ENCODE measurements at places on chromosomes 2 and 18.

GRCh38 chr2:9549420-9549819, 6.2 kb downstream of the ADAM17 start:
- no peak for DNase-seq

DNA sequence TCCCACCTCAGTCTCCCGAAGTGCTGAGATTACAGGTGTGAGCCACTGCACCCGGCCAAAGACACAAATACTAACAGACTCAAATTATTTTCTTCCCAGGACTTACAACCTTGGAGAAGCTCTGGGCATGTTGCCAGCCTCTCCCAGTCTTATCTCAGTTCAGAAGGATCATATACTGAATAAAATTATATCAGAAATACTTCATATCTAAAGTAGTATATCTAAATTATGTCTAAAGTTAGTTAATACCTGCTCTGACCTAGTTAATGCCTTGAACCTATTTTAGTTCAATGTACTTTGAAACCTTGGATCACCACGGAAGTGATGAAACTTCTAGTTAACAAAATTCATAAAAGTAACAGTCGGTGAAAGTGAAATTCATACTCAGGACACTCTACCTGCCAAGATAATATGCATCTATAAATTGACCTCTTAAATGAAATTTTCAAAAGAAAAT, 34.4 kb upstream of the CYBRD1 start:
- no peak for DNase-seq

- no peak for DNase-seq
These were observed 393.2 kb upstream of the ZNF804A start for GRCh38 chr2:184205048-184205596.

DNA sequence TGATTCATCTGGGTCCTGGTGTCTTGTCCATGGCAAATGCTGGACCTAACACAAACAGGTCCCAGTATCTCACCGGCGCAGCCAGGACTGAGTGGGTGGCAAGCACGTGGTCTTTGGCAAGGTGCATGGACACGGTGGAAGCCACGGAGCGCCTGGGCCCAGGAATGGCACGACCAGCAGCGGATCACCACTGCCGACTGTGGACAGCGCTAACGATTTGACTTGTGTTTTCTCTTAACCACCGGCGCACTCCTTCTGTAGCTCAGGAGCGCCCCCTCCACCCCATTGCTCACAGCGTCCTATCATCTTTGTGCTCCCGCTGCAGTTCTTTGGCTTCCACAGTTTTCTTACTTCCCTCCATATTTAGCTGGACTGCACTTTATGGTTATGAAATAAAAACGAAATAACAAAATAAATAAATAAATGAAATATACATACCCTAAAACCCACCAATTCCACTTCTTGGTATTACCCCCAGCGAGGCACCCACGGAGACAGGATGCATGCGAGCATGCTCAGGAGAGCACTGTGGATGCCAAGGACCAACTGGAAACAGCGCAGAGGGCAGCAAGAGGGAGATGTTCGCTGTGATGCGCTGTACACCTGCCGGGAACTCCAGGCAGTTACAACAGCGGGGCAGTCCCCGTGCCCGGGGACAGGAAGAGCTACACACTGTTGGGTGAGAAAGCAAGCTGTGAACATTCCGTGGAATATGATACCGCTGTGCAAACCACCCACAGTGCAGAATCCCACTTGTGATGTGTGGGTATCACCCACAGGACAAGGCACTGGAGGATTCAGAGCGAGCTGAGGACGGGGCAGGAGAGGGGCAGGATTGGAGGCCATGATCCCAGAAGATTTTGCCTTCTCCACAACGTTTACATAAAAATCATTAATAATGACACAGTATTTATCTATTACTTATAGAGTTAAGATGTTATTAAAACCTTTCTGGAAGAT, 7.0 kb upstream of the CIDEA start:
- no peak for DNase-seq

DNA sequence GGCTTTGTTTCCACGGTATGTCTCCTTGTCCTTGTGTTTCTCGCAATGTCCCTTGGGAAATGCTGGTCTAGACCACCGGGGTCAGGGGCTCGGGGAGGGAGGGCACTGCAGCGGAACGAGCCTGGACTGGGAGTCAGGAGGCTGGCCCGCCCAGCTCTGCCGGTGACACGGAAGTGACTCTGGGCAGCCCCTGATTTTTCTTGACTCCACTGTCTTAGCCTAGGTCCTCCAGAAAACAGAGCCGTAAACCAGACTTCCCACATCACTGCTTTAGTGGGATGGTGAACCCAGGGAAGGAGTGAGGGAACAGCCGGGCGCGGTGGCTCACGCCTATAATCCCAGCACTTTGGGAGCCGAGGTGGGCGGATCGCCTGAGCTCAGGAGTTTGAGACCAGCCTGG, 144.2 kb downstream of the ASB1 start:
- DNase-seq: no peak

DNA sequence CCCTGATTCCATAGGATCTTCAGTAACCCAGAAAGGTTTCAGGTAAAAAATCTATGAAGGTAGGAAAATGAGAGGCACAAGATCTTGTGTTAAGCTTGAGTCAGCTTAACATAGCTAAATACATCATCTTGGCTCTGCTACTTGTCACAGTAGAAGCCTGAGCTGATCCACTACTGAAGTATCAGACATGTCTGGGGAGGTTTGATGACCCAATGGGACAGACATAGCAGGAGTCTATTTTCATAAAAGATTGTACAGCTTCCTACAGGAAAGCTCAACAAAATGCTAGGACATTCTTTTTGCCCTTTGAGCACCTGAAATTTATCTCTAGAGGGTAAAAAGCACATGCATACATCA, 84.3 kb upstream of the FSHR start:
- DNase-seq: no peak

DNA sequence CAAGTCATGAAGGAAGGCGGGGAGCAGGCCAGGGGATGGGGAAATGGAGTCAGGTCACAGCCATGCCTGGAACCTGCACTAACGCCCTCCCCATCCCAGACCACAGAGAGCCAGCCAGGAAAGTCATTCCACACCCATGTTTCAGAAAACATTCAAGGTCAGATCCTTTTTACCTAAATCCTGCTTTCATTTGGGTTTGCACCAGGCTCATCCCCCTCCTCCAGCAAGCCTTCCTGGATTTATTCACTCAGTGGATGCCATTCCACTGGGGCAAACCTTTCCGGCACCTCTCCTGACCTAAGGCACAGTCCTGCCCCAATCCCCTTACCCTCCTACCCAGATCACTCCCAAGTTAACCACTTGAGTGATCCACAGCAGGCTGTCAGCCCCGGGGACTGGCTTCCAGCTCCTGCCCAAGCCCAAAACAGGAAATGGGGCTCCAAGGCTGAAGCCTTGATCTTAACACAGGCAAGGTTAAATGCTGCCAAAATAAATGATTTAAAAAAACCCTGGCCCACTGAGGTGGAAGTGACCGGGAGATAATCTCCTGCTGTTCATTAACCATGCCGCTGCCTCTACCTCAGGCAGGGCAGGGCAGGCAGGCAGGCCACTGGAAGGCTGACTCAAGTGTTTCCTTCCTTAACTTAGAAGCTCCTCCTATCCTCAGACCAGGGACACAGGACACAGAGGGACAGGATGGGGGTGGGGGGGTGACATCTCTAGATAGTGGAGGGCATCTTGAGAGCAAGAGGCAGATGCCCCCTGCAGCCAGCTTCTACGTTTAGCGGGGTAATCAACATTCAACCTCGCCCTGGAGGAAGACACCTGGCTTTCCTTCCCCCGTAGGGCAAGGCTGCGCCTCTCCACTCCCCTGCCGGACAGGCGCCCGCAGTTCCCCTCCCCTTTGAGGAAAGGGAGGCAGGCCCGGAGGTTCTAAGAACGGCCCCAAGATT, 1.4 kb downstream of the RAB11FIP5 start:
- no peak for DNase-seq

- no peak for DNase-seq
These were observed 258.5 kb downstream of the TWIST2 start for GRCh38 chr2:239106314-239106908.

DNA sequence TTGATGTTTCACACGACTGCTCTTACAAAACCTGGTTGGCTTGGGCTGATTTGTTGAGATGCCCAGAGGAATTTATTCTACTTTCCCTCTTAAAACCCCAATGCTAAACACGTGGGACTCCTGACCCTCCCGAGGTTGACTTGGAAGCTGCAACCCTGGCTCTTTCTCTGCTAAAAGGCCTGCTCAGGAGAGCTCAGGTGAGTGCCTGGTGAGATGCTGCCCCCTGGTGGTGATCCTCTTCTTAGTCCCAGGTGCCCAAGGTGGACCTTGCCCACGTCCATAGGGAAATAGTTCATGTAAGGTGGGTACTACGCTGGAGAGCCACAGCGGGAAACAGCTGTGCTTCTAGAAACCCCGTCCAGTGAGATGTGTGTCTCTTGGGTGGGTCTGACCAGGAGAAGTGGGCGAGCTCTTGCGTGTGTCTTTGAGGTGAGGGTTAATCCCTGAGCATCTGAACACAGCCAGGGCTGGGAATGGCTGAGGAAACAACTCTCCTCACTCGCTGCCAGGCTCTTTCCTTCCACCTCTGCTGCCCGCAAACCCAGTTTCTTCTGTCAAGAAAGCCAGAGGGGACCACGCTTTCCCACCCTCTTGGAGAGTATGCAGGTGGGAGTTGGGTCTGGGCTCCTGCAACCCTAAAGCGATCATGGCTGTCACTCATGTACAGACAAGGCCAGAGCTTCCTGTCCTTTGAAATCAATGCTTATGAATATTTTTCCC, 25.5 kb upstream of the PXDN start:
- peak; percentile 52 for DNase-seq

GRCh38 chr2:167196461-167197252, 308.4 kb downstream of the XIRP2 start:
- no peak for DNase-seq
